ENCODE measurements at places on chromosomes 1 and 21. TPM values are rescaled to one million over a fixed set of nuclear protein-coding genes. Genes with fewer than 3 reads are reported as not detected.

GRCh38 chr1:67270541-67270940 is 37.1 kb upstream of the IL12RB2 start:
- H3K36me3 ChIP-seq: peaks cover 27% of the 10 kb centered on the region
- peaks cover 26% of the 10 kb centered on the region for H3K4me1 ChIP-seq
- H3K27ac ChIP-seq: no peak overlapping the region
- no peak for DNase-seq

- no peaks in the 10 kb centered on the region for H3K4me1 ChIP-seq
- no peaks in the 10 kb centered on the region for H3K27me3 ChIP-seq
- DNase-seq: no peak
- H3K4me3 ChIP-seq: no peak overlapping the region
- H3K36me3 ChIP-seq: no peaks in the 10 kb centered on the region
- no peak overlapping the region for H3K27ac ChIP-seq
These were observed 8.0 kb upstream of the TMEM52 start for GRCh38 chr1:1926886-1927660.

- no peak overlapping the region for H3K27ac ChIP-seq
- no peaks in the 10 kb centered on the region for H3K27me3 ChIP-seq
- DNase-seq: no peak
- H3K4me1 ChIP-seq: no peaks in the 10 kb centered on the region
These were observed 429.6 kb downstream of the PLPP3 start for GRCh38 chr1:56149761-56150160.

Gene BOLA1
- total RNA-seq: 20.6 TPM

GRCh38 chr1:230750576-230750975 is 3.4 kb downstream of the CAPN9 start:
- no peak for DNase-seq
- peaks cover 7% of the 10 kb centered on the region for H3K4me1 ChIP-seq
- no peaks in the 10 kb centered on the region for H3K27me3 ChIP-seq
- no peak overlapping the region for H3K27ac ChIP-seq
- H3K4me3 ChIP-seq: no peak overlapping the region

DNA sequence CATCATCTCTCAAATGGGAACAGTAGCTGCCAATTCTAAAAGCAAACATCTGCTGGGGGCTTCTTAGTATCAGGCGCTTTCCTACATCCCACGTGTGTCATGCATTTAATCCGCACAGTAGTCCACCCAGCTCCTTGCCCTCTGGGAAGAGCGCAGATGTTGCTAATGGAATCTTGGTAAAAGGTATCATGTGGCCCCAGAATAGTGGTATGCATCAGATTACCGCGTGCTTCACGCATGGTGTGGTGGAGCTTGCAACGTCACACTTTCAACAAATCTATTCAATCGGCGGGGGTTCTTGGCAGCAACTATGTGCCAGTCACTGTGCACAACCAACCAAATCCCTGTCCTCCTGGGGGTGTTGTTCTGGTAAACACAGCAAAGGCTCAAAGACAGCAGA is 141.0 kb downstream of the HIVEP3 start:
- H3K36me3 ChIP-seq: peaks cover 2% of the 10 kb centered on the region
- no peak overlapping the region for H3K27ac ChIP-seq
- no peak for DNase-seq
- no peaks in the 10 kb centered on the region for H3K27me3 ChIP-seq
- no peak overlapping the region for H3K4me3 ChIP-seq

Gene TRABD2B
- not detected for total RNA-seq

DNA sequence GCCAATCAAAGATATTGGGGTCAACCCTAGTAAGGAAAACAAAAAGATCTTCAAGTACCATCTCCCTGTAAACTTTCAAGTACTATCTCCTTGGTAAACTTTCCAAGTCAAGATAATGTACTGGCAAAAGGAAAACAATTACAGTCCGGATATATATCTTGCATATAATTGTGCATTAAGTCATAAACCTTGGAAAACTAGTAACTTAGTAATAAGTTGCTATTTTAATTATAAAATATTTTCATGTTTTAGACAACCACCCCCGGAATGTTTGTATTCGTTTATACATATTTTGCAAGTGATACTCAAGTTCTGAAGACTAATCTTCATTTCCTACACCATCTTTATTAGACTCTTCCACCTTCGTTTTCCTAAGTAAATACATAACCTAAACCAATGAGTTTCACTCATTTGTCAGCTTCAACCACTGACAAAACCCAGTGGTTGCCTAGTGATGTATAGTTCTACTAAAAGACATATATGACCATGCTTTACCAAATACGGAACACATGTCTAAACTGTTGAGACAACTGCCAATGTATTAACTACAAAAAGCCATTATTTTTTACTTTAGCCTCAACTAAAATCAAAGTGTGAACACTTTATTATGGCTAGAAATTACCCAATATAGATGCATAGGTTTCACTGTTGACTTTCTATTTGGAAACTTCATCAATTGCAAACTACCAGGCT is 1.7 kb downstream of the AKT3 start:
- DNase-seq: no peak
- peaks cover 7% of the 10 kb centered on the region for H3K36me3 ChIP-seq
- peak overlapping the region; percentile 89 for H3K4me3 ChIP-seq
- H3K27me3 ChIP-seq: peaks cover 19% of the 10 kb centered on the region
- H3K4me1 ChIP-seq: peaks cover 29% of the 10 kb centered on the region
- H3K27ac ChIP-seq: peak overlapping the region; percentile 94

Gene SPRR1B
- total RNA-seq: not detected

- no peak for DNase-seq
- H3K36me3 ChIP-seq: no peaks in the 10 kb centered on the region
- no peak overlapping the region for H3K4me3 ChIP-seq
- peaks cover 15% of the 10 kb centered on the region for H3K27me3 ChIP-seq
- peaks cover 8% of the 10 kb centered on the region for H3K4me1 ChIP-seq
These were observed 7.5 kb upstream of the LORICRIN start for GRCh38 chr1:153251988-153252387.

- H3K4me3 ChIP-seq: no peak overlapping the region
- no peak overlapping the region for H3K27ac ChIP-seq
- peaks cover 2% of the 10 kb centered on the region for H3K27me3 ChIP-seq
- H3K4me1 ChIP-seq: peaks cover 10% of the 10 kb centered on the region
These were observed 16.5 kb upstream of the HIVEP3 start for GRCh38 chr1:41935226-41935625.

DNA sequence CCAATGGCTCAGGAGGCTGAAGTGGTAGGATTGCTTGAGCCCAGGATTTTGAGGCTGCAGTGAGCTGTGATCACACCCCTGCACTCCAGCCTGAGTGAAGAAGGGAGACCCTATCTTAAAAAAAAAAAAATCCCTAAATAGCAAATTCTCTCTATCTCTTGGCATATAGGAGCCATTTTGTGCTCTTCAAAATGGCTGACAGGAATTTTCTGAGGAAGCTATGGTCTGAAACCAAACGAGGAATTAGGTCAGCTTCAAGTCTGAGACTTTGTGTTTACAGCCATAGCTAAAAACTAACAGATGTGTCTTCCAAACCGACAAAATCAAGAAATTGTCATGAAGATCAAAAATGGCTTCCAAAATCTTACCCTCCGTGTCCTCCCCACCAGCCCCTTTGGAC is 10.6 kb downstream of the CD247 start:
- no peak overlapping the region for H3K27ac ChIP-seq
- no peak for DNase-seq
- no peak overlapping the region for H3K4me3 ChIP-seq
- peaks cover 86% of the 10 kb centered on the region for H3K36me3 ChIP-seq
- peaks cover 89% of the 10 kb centered on the region for H3K4me1 ChIP-seq

Gene ESPN
- total RNA-seq: 0.56 TPM

Gene S100A2
- total RNA-seq: 0.50 TPM

Gene RPTN
- not detected for total RNA-seq

- no peak within 1 kb of the TSS for H3K4me3 ChIP-seq
- peaks cover 25% of the 10 kb centered on the region for H3K4me1 ChIP-seq
- H3K36me3 ChIP-seq: peaks cover 8% of the 10 kb centered on the region
- no peaks in the 10 kb centered on the region for H3K27me3 ChIP-seq
- peak within 1 kb of the TSS; percentile 16 for H3K27ac ChIP-seq
- no peak for DNase-seq
These were observed at the start of gene IL24 for GRCh38 chr1:206897175-206897574. TSS of gene IL24 (plus strand) at chr1:206897443. CDS start at chr1:206897833, 390 bp downstream.

DNA sequence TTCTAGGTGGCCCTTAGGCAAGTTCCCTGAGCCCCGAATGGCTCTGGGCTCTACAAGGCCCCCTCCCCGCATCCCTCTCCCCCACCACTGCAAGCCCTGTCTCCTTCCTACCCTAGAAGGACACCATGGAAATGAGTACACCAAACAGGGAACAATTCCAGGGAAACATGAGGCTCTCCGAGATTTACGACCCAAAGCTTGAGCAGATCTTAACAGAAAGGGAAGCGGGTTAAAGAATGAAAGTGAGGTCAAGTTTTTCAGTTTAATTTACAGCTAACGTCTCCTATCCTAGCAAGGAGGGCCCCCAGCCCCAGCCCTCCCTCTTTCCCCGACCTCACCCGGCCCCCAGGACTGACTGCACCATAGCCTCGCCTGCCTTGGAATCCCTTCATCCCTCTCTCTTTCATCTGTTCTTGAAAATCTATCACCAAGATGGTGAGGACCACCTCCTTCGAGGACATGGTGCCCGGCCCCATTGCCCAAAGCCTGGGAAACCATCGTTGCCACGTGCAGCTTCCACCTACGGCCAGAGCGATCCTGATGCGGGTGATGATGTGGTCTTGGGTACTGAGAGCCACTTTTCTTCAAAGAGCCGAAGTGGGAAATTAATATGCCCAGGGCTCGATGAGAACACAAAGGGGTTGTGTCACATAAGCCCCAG is 30.5 kb downstream of the SIM2 start:
- H3K4me3 ChIP-seq: no peak overlapping the region
- DNase-seq: no peak
- H3K4me1 ChIP-seq: no peaks in the 10 kb centered on the region
- no peaks in the 10 kb centered on the region for H3K36me3 ChIP-seq
- no peak overlapping the region for H3K27ac ChIP-seq
- H3K27me3 ChIP-seq: no peaks in the 10 kb centered on the region

GRCh38 chr1:98854137-98854536 is 150.5 kb downstream of the PLPPR5 start:
- H3K36me3 ChIP-seq: peaks cover 4% of the 10 kb centered on the region
- peak overlapping the region; percentile 60 for H3K27ac ChIP-seq
- H3K4me3 ChIP-seq: no peak overlapping the region
- no peaks in the 10 kb centered on the region for H3K27me3 ChIP-seq
- DNase-seq: no peak

DNA sequence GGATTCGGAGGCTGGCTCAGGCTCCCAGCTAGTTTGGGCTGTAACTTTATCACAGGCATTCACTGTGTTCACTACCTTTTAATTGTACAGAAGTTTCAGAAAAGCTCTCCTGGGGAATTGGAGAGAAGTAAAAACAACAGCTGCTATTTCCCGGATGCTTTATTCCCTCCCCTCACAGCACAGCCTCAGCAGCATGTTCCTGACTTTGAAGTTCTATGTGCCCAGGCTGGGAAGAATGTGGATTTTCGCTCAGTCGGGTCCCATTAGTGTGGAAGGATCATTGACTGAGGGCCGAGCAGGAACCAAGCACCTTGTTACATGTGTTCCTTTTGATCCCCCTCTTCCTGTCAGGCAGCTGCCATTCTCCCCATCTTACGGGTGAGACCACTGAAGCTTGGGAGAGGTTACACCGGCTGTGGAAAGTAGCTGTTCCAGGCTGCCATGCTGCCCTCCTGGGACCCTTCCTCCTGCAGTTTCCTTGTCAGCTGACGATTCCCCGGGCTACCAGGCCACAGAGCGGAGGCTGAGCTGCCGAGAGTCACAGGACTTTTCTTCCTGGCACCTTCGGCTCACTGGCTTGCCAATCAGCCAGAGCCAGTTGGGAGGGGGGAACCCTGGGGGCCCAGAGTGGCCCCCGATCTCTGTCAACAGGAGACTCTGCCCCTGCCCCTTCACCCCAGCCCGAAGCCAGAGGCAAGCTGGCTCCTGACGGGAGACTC is 223.1 kb upstream of the TMEM51 start:
- peaks cover 22% of the 10 kb centered on the region for H3K27me3 ChIP-seq
- H3K4me1 ChIP-seq: no peaks in the 10 kb centered on the region
- no peak overlapping the region for H3K27ac ChIP-seq
- no peak overlapping the region for H3K4me3 ChIP-seq

Gene PLD5
- not detected for total RNA-seq

GRCh38 chr1:202798260-202798659 is 10.0 kb downstream of the KDM5B start:
- peaks cover 32% of the 10 kb centered on the region for H3K4me1 ChIP-seq
- no peaks in the 10 kb centered on the region for H3K27me3 ChIP-seq
- H3K27ac ChIP-seq: no peak overlapping the region
- no peak overlapping the region for H3K4me3 ChIP-seq

Gene FNBP1L
- 0.40 TPM for total RNA-seq

DNA sequence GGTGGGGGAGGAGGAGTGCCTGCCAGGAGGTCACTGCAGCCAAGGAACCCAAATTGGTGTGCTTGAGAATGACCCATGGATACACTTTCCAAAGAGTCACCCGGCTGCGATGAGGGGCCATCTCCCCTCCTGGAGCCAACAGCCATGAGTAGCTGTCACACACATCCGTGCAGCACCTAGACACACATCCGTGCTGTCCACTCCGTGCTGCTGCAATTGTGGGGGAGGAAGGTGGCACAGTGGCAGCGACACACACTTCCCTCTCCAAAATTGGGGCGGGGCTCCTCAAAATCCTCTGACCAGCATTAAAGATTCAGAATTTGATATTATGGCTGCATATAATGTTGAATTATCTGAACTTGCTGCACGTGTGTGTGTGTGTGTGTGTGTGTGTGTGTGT is 15.8 kb downstream of the TP73 start:
- no peak for DNase-seq
- H3K27ac ChIP-seq: no peak overlapping the region
- no peaks in the 10 kb centered on the region for H3K4me1 ChIP-seq
- H3K27me3 ChIP-seq: peaks cover 2% of the 10 kb centered on the region

- peaks cover 9% of the 10 kb centered on the region for H3K4me1 ChIP-seq
- no peaks in the 10 kb centered on the region for H3K27me3 ChIP-seq
- H3K4me3 ChIP-seq: no peak overlapping the region
- DNase-seq: no peak
- H3K27ac ChIP-seq: no peak overlapping the region
- peaks cover 44% of the 10 kb centered on the region for H3K36me3 ChIP-seq
These were observed 37.4 kb downstream of the AGPAT3 start for GRCh38 chr21:43902441-43902840.

- no peak overlapping the region for H3K4me3 ChIP-seq
- DNase-seq: no peak
- no peak overlapping the region for H3K27ac ChIP-seq
These were observed 52.8 kb downstream of the SLC44A3 start for GRCh38 chr1:94872771-94873495.

Gene CTXND2
- not detected for total RNA-seq

- H3K27ac ChIP-seq: peak overlapping the region; percentile 93
- DNase-seq: no peak
- H3K27me3 ChIP-seq: no peaks in the 10 kb centered on the region
- peaks cover 39% of the 10 kb centered on the region for H3K36me3 ChIP-seq
These were observed 9.8 kb upstream of the RAB42 start for GRCh38 chr1:28582248-28582615.

- peaks cover 18% of the 10 kb centered on the region for H3K4me1 ChIP-seq
- H3K27ac ChIP-seq: peak overlapping the region; percentile 48
- H3K27me3 ChIP-seq: peaks cover 41% of the 10 kb centered on the region
- H3K4me3 ChIP-seq: no peak overlapping the region
- DNase-seq: no peak
These were observed 30.0 kb downstream of the RABIF start for GRCh38 chr1:202858789-202859414.

GRCh38 chr1:232585486-232585885 is 44.4 kb downstream of the SIPA1L2 start:
- no peak overlapping the region for H3K4me3 ChIP-seq
- no peaks in the 10 kb centered on the region for H3K27me3 ChIP-seq
- peaks cover 12% of the 10 kb centered on the region for H3K36me3 ChIP-seq
- DNase-seq: no peak
- H3K27ac ChIP-seq: no peak overlapping the region

Gene PERM1
- not detected for total RNA-seq

GRCh38 chr1:96465441-96465840 is 256.1 kb upstream of the PTBP2 start:
- no peaks in the 10 kb centered on the region for H3K27me3 ChIP-seq
- H3K27ac ChIP-seq: no peak overlapping the region
- no peak for DNase-seq
- H3K4me1 ChIP-seq: no peaks in the 10 kb centered on the region
- H3K36me3 ChIP-seq: no peaks in the 10 kb centered on the region

Data from activated CD4-positive, alpha-beta T cell treated with anti-CD3 and anti-CD28 coated beads, Interleukin-2, amount 10 ng/mL, durations not matched to agents 7 days and 5 days (primary cell).